ENCODE measurements at places on chromosomes 6 and 20.

DNA sequence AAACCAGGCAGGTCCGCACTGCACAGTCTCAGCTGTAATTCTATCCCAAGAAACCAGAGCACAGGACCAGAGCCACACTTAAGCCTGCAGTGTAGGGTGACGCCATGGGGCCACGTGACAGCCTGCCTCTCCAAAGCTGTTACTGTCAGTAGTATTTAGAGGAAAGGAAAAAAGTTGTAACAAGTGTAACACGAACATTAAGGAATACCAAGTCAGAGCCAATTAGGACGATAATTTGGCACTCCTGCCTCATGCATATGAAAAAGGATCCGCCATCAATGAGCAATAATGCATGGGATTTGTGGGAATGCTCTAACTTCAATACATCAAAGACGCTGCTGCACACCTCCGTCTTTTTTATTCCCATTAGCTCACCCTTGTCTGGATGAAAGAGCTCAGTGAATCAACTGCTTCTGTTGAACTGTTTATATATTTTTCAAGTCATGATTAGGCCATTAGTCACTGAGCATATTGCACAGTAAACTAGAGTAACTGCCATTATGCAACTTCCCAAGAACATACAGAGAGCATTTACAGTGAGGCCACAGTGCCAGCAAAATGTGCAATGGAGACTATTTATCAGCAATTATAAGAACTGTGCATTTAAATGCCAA lies 79.9 kb downstream of the ATXN1 start:
- DNase-seq = no peak

DNA sequence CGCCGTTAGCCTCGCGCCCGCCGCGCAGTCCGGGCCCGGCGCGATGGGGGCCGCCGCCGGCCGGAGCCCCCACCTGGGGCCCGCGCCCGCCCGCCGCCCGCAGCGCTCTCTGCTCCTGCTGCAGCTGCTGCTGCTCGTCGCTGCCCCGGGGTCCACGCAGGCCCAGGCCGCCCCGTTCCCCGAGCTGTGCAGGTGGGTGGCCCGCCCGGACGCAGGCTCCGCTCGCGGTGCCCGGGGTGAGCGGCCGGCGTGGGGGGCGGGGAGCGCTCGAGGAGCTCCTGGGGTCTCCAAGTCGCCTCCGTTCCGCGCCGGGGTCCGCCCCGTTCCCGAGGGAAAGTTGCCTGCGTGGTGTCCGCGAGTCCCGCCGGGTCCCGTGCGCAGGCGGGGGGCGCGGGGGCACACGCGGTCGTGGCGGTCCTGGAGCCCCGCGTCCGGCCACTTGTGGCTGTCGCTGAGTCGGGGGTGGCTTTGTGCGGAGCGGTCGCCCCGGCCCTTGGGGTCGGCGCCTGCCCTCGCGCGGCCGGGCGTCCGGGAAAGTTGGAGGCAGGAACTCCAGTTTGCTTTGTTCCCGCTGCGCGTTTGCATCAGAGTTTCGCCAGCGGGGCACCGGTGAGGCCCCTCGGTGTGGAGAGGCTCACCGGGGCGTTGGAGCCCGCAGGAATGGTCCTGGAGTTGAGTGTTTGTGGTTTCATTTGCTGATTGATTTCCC lies 476 bp downstream of the IGF2R start:
- peak; percentile 57 for DNase-seq

DNA sequence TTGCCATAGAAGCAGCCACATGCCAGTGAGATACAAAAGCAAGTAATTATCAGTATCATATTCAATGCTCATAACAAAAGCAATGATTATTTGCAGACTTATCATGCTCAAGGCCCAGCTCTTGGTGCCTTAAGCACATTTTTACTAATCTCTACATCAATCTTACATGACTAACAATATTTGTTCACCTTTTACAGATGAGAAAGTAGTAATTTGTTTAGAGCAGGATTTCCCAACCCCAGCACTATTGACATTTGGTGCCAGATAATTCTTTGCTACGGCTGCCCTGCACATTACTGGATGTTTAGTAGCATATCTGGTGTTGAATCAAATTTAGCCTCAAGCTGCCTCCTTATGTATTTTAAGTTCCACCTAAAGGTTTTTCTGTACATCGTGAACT lies 19.0 kb upstream of the DOK5 start:
- DNase-seq = no peak

- no peak for DNase-seq
Observed at GRCh38 chr6:21404577-21404976, 189.0 kb upstream of the SOX4 start.

GRCh38 chr6:13411484-13411883 lies 75.9 kb downstream of the GFOD1 start:
- no peak for DNase-seq

DNA sequence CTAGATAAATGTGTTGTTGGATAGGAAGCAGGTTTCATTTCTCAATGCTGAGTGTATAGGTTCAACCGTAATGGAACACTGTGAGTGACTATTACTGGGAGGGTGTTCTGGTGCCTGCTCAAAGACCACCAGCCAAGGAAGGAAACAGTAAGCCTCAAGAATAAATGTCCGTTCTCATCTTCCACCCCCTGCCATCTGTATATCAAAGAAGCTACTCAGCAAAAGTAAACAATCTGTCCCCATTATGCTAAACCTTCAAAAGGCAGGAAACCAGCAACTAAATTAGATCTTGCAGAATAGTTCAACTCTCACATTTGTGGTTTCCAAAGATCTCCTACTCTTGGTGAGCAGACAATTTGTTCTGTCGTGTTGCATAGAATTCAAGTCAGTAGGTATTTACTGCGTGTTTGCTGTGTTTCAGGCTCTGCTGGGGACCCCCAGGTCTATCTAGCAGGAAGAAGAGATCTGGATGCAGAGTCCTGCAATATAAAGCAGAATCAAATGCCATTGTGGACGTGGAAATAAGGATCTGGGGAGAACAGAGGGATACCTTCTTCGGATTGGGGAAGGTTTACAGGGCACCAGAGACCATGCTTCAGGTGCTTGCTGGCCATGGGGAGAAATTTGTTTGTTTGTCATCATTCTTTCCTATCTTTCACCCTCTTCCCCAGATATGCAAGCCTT lies 87.3 kb downstream of the SCML4 start:
- DNase-seq = no peak

GRCh38 chr20:6579824-6580223 lies 187.7 kb upstream of the BMP2 start:
- no peak for DNase-seq

GRCh38 chr6:11430036-11430435 lies 107.5 kb upstream of the TMEM170B start:
- DNase-seq = no peak

GRCh38 chr6:14544666-14545065 lies 427.1 kb downstream of the CD83 start:
- DNase-seq = no peak

GRCh38 chr20:48292806-48293205 lies 507.5 kb upstream of the SULF2 start:
- no peak for DNase-seq

GRCh38 chr6:92827104-92827503 lies 592.3 kb downstream of the EPHA7 start:
- DNase-seq = no peak

- no peak for DNase-seq
Observed at GRCh38 chr20:18018100-18018499, 39.6 kb downstream of the OVOL2 start.

DNA sequence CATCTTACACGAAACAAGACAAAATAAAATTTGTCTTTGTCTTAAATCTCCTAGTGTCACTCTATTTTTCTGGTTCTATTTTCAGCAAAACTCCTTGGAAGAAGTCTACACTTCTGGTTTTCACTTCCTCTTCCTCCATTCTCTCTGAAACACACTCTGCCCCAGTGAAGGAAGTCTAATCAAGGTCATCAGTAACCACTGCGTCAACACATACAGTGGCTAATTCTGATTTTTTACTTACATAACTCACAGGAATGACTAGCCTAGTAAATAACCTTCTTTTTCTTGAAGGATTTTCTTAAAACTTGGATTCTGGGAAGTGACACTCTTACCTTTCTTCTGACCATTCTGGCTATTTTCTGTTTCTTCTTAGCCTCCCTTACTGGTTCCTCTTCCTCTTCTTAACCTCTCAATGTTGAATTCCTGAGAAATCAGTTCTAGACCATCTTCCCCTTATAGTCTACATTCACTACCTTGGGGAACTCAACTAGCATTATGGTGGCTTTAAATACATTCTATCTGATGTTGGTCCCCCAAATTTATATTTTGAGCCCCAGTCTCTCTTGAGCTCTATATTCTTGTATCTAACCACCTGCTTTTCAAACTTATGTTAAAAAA lies 37.5 kb downstream of the AIG1 start:
- DNase-seq = no peak

DNA sequence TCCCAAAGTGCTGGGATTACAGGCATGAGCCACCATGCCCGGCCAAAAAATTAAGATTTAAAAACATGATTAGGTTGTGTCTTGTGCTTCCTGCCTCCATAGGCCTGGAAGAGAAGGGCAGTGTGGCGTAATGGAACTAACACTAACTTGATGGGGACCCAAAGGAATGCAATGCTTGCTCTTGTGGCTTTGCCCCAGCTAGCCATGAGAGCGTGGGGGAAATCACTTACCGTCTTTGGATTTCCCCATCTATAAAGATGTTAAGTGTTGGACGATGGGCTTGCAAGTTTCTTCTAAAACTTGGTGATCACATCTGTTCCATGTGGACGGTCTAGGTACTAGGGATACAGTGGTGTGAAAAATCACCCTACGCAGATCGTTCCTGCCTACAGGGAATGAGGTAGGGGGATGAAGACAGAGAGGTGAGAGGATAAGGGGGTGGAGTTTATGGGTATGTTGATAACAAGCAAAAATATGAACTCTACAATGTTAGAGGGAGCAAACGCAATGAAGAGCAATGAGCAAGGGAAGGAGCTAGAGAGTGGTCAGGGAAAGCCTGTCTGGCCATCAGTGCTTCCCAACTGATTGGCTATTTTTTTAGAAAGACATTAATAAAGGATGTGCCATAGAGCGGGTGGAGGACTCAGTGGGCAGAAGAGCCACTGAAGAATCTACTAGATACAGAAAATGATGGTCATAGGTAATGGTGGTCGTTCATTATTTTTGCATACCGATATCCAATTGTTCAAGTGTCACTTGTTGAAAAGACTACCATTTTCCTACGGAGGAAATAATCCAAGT lies 165.2 kb downstream of the BCAS1 start:
- DNase-seq = no peak

- no peak for DNase-seq
Observed at GRCh38 chr6:25946631-25947030, 16.0 kb upstream of the TRIM38 start.

- peak; percentile 25 for DNase-seq
Observed at GRCh38 chr6:99604166-99605073, 2.2 kb upstream of the PRDM13 start.

DNA sequence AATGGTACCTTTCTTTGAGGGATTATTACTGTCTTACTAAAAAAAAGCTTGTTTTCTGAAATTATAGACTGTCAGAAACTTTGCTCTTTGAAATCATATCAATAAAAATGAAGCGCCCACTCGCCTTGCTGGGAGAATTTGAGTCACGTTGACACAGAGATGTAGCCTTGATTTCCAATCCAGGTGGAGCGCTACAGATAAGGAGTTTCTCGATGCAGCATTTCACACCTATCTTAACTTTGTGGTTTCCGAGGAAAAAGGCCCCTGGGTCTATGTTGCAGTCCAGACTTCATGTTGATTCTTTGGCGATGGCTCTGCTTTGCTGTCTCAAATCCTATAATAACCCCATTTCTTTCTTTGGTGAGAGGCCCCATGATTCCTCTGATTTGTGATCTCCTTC lies 158.1 kb upstream of the ARG1 start:
- DNase-seq = peak; percentile 38

DNA sequence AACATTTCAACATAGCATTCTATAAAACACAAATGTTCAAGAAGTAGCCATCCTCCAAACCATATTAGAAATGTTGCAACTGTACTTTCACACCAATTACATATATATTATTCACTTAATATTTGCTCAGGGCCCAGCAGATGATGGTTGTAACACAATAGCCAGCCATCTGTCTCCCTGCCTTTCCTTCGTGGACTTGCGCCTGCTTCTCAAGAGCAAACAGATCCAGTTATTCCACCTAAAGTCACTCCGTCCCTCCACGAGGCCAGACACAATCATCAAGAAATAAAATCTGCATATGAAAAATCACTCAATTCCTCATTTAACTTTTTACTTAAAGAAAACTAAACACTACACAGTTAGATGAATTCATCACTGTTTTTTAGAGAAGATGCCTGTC lies 160.4 kb downstream of the RALGAPA2 start:
- DNase-seq = no peak

- DNase-seq = no peak
Observed at GRCh38 chr20:38649275-38649891, 47.8 kb downstream of the ARHGAP40 start.

DNA sequence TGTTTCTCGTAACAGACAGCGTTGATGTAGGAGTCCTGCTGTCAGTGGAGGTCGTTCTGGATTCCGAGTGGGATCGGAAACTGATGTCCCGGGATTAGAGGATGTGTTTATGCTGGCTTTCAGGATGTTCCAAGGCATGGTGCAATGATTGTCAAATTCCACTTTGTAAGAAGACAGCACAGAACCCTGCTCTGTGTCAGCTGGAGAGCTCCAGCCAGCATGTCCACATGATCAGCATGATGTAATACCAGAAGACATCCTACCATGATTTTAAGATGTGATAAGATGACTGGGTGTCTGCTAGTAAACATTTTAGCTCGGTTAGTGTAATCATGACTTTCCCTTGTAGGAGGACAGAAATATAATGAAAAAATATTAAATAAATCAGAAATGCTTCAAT lies 20.3 kb downstream of the ENPP1 start:
- DNase-seq = no peak

- DNase-seq = no peak
Observed at GRCh38 chr6:96575359-96575758, 12.4 kb downstream of the FHL5 start.

DNA sequence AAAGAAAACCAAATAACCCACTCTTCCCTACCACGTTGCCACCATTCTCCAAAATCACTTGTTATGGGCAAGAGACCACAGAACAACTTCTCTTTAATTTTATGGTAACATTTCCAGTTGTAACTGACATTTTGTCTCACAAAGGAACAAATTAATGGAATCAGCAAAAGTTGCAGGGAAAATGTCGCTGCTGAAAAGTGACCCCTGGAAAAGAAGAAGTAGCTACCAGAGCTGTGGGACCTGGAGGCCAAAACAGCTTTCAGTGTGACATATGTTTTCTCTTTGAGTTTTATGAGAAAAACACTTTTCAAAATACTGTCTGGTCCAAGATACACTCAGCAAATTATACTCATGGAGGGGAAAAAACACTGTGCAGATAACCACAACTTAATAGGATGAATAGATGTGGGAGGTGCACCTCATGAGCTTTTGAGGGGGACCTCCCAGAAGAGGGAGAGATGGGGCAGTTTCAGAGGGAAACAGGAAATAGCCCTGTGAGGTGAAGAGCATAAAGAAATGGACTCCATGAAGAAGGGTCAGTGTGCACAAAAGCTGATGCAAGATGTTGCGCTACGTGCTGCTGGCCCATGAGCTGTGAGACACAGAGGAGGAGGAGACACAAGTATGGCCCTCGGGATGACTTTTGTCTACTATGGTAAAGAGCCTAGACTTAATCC lies 87.3 kb downstream of the DTNBP1 start:
- no peak for DNase-seq
